Kidney epithelial cell (primary cell): ENCODE measurements at places on chromosomes 13 and 19.

DNA sequence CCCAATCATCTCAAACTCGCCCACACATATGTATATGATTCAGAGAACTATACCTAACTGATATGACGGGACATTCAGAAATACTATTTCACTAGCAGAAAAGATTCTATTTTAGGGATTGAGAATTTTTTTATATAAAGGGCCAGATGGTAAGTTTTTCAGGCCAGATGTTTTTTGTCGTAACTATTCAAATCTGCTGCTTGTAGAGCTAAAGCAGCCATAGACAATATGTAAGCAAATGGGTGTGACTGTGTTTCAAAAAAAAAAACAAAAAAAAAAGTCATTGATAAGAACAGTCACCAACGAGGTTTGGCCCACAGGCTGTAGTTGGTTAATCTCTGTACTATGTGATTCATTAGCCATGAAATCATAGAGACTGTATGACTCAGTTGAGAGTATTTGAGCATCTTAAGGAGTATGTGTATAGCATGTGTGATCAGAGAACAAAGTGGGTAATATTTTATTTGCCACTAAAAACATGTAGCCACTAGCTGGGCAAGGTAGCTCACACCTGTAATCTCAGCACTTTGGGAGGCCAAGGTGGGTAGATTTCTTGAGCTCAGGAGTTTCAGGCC is 2724.7 kb downstream of the PCDH9 start:
- no peak for DNase-seq

DNA sequence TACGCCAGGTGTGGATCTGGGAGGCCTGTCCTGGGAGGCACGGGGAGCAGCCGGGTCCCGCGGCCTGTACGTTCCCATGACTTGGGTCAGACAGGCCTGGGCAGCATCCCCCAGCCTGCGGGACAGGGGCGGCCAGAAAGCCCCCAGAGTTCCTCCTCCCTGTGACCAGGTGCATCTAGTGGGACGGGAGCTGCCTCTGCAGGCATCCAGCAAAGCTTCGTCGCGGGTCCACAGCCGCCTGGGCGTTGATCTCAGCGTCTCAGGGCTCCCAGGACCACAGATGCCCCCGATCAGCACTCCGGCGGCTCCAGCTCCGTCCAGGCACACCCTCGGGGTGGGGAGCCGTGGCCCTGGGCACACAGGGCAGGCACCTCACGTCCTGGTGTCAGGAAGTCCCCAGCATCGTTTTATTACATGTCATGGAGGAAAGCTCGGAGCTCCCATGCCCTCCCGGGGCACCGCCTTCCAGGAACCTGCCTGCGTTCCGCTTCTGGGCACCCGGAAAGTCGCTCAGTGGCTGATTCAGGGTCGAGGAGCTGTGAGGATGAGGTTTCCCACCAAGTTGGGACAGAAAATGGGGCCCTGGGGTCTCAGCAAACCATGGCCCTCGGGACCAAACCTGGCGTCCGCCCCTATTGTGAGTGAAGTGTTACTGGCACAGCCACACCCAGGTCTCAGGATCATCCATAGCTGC is 1.5 kb upstream of the GZMM start:
- no peak for DNase-seq

DNA sequence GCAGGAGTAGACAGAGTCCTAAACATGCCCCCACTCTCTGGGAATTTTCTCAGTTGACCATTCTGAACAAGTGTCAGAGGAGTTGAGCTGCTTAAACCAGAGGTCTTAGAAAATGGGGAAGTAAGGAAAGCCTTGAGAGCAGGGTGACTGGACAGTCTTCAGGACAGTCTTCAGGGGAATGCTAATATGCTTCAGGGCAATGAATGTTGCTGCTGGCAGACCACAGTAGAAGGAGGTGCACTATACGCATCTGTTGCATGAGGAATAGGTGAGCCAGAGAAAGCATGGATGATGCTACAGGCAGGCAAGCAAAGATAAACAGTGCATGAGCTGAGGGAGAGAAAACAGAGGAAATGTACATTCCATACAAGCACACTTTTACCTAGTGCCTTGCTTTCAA is 196.6 kb upstream of the GPR12 start:
- DNase-seq, result no peak

DNA sequence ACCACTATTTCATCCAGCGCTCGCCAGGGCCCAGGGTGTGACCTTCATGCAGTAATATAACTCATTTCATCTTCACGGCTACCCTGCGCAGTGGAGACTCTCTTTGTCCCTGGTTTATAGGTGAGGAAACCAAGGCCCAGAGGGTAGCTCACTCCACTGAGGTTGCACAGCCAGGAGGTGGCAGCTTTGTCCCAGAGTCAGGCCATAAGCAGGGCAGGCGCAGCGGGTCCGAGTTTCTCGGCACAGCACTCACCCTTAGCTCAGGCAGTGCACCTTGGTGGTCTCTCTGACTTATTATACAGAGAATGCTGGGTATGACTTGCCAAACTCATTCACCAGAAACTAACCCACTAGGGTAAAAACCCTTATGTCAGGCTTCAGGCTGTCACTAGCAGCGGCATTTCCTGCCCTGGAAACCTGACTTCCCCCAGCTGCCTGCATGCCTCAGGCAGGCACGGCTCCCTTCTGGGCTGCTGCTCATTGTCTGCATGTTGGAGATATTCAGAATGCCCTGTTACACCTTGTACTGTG is 24.5 kb downstream of the PPP5C start:
- DNase-seq, result no peak

DNA sequence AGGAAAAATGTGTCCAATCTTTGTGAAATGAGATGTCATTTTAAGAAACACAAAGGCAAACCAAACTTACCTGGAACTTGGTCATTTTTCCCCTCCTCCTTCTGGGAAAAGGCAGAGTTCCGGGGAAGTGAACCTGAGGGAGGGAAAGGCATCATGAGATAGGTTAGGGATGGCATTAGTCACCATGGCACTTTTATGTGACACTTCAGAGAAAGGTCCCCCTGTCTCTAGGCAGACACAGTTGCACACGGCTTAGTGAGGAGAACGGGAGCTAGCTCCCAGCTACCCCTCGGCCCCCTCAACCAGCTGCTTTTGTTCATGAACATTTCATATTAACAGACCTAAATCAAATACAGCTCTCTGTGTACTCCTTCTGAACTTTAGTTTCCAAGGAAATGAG is 1.5 kb downstream of the ZNF235 start:
- no peak for DNase-seq

GRCh38 chr19:46721269-46722003 is 4.5 kb upstream of the PRKD2 start:
- DNase-seq, result no peak

DNA sequence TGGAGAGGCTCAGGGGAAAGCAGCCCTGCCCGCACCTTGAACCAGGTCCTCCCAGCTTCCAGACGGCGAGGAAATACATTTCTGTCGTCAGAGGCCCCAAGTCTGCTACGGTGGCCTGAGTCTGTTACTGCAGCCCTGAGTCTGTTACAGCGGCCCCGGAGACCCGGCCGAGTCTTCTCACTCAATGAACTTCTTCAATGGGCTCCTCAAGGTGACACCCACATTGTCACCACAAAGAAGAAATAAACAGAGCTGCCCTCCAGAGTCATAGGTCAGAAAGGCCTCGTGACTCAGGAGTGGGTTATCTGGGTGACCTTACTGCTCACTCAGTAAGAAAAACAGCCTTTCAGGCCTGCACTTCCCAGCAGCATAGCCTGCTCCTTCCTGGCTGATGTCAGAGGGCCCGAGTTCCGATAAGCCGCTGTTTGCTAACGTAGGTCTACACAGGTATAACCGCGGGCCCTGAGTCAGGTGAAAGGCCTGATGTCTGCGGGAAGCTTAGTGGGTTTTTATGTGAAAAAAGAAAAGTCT is 66.9 kb upstream of the TM9SF2 start:
- no peak for DNase-seq

GRCh38 chr13:72463561-72463960 is 263.9 kb downstream of the MZT1 start:
- no peak for DNase-seq

DNA sequence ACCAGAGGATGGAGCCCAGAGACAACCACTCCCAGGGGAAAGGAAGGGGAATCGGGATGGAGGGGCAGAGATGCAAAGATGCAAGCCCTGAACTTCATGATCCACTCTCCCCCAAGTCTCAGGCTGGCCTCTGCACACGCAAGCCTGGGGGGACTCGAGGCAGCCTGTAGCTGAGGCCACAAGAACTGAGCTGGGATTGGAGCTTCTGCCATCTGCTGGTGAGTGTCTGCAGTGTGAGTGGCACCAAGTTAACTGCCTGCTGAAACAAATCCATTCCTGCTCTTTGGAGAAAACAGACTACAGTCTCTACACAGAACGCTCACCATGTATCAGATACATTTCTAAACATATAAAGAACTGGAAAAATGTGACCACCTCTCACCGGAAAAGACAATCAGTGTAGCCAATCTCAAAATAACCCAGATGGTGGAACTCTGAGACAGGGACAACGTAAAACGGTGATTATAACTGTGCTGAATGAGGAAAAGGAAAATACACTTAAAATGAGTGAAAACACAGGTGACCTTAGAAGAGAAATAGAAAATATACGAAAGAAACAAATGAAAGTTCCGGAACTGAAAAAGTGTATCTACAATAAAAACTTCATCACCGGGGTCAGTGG is 62.1 kb downstream of the KLF2 start:
- DNase-seq, result peak; percentile 14

DNA sequence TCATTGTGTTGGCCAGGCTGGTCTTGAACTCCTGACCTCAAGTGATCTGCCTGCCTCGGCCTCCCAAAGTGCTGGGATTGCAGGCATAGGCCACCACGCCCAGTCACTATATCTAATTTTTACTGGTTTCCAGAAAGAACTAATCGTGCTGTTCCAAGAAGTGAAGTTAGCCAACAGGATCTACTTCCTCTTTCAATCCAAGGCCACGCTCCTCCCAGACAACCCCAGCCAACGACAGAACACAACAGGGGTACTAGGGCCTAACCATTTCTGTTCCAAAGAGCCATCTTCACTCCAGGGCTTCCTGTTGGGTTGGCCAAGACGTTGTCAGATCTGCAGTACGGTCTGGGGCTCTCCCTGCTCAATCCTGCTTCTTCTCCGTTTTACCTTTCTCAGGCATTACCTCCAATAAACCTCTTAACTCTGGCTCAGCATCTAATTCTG is 7.0 kb upstream of the LSM14A start:
- DNase-seq, result no peak

DNA sequence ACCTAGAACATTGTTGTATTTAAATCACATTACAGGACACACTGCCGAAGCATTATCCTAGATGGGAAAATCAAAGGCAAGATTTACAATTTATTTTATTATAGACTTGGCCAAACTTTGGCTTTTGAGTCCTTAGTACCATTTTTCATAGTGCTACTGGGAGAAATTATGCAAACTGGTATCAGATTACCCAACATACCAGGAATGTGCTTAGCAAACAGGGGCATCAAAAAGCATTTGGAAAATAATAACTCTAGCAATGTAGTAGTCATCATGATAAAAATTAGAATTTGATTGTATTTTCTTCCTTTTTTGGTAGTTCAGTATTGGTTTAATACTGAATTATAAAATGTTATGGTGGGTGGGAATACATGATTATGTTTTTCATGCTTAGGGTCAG is 34.0 kb downstream of the GPC6 start:
- DNase-seq, result no peak

DNA sequence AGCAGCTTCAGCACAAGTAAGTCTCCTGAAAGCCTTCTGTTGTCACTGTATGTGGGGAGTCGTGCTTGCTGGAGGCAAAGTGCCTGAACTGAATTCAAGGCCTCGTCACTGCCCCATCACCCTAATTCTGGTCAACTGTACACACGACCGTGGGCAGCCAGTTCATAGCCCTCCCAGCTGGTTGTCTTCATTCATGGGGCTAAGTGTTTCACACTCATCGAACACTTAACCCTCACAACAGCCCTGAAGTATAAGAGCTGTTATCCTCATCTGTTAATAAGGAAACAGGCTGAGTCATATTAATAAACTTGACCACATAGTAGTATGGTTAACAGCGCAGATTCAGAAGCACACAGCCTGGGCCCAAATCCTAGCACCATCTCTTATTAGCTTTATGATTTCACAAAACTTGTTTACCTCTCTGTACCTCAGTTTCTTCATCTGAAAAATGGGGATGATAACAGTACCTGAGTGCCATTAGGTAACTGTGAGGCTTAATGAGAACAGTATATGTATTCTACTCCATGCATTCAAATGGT is 66.7 kb downstream of the CDADC1 start:
- DNase-seq, result no peak

GRCh38 chr13:20337884-20338551 is 105.9 kb upstream of the GJB6 start:
- DNase-seq, result no peak

- DNase-seq, result no peak
Measured at GRCh38 chr13:34011552-34012085, 193.7 kb downstream of the RFC3 start.

DNA sequence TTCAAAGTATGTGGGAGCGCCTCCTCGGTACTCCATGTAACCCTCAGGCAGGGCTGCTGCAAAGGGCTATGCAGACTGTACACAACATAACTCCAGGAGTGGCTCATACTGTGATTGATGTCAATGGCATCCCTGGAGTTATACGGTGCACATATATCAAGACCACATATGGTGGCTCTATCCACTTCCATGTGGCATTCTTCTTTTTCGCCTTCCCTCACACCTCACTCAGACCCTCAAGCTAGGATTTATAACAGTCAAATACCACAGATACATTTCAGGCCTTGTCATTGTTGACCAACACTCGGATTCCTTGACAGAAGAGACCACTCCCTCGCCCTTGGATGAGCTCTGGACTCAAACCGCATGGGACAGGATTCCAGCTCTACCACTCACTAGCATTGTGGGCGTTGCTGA is 11.3 kb upstream of the UBL3 start:
- DNase-seq, result peak; percentile 19

- DNase-seq, result no peak
Measured at GRCh38 chr13:46232281-46232680, 20.6 kb downstream of the LRRC63 start.

GRCh38 chr13:27954406-27954851 is 14.7 kb downstream of the CDX2 start:
- DNase-seq, result no peak

- no peak for DNase-seq
Measured at GRCh38 chr13:110478405-110479214, 82.9 kb downstream of the RAB20 start.

GRCh38 chr19:36266375-36266961 is 51.6 kb downstream of the ZNF146 start:
- DNase-seq, result no peak

GRCh38 chr13:43364210-43365038 is 341.0 kb downstream of the DNAJC15 start:
- DNase-seq, result no peak

GRCh38 chr19:19349365-19349764 is 28.7 kb downstream of the MAU2 start:
- DNase-seq, result no peak

DNA sequence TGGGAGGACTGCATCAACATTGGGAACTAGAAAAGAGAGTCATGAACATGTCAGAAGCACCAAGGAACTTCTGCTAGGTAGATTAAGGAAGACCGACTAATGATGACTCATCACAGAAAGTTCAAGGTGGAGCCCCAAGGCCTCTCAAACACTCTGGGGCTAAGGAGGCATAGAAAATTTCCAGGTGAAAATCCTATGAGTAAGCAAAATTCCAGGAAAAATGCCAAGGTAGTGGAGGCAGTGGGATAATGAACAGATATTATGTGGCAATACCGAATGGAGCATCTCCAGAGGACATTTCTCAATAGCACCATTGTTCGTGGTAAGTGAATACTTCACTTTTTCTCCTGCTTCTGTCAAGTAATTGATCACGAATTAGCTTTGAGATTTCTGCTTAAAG is 336.5 kb downstream of the MZT1 start:
- peak; percentile 31 for DNase-seq
